ENCODE measurements at places on chromosomes 1 and 21. TPM values are rescaled to one million over a fixed set of nuclear protein-coding genes. Genes with fewer than 3 reads are reported as not detected.
A peak's percentile ranks its signal among the peaks of the same experiment; 100 is the strongest.

GRCh38 chr1:26164036-26164860 is 4.5 kb downstream of the C1orf232 start:
- DNase-seq: no peak

- DNase-seq: no peak
Observed at GRCh38 chr21:36784947-36785346, 86.0 kb downstream of the SIM2 start.

GRCh38 chr1:187264995-187265602 is 436.4 kb downstream of the PLA2G4A start:
- DNase-seq: peak; percentile 73

- no peak for DNase-seq
Observed at GRCh38 chr1:26346274-26347033, 7.5 kb downstream of the CRYBG2 start.

DNA sequence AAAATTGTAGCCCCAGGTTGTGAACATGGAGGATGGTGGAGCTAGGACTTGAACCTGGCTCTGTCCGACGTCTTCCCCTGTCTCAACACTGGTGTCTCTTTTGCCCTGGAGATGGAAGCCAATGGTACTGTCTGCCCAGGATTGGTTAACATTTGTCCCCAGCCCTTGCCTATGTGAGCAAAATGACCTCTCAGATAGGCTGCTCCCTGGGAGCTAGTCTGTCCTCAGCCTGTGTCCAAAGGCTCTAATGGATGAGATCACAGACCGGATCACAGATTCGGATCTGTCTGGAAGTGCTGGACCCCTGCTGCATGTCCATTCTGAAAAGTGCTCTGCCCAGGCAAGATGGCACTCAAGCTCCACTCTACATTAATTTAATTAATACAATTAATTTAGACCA is 394.4 kb upstream of the VAMP3 start:
- DNase-seq: no peak

DNA sequence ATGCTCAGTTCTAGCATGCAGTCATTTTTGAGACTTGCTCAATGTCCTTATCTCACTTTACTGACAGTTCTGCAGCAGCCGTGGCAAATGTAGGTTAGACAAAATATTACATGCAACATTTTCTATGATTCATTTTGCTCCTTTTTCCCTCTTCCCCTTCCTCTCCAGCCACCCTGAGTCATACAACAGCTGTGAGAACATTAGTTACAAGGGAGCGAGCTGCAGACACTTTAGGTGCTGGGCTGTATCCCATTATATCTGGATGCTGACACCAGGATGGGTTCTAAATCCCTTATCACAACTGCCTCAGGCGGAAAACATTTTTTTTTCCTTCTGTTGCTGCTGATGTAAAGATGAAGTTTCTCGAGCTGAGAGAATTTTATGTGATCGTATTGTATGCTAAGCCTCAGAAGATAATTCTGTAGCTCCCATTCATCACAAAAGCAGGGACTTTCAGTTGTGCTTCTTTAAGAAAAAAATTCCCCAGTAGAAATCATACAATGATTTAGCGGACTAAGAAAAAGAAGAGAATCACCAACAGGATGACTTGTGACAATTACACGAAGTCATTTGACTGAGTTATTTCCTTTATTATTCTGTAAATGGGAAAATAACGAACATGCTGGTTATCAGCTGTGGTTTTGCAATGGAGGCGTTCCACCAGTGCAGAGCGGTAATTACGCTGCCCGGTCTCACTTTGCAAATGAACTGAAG is 345.0 kb downstream of the DISC1 start:
- peak; percentile 64 for DNase-seq

GRCh38 chr1:153190373-153190772 is 12.9 kb upstream of the LELP1 start:
- DNase-seq: no peak

DNA sequence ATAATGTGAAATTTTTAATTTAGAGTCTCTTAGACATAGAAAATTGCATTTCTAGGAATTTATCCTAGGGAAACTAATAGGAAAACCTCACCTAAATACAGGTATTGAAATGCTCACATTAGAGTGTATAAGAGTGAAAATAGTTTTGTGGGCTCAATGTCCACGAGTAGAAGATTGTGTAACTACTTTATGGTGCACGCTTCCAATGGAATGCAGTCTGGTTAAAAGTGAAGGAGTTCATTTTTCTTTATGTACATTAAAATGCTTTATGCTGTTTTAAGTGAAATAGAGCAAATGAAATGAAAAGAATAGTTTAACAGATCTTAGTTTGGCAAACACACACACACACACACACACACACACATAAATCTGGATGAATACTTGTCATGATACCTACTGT is 278.2 kb downstream of the USP25 start:
- peak; percentile 16 for DNase-seq

GRCh38 chr1:109617291-109617801 is 2.1 kb downstream of the GNAT2 start:
- peak; percentile 97 for DNase-seq

DNA sequence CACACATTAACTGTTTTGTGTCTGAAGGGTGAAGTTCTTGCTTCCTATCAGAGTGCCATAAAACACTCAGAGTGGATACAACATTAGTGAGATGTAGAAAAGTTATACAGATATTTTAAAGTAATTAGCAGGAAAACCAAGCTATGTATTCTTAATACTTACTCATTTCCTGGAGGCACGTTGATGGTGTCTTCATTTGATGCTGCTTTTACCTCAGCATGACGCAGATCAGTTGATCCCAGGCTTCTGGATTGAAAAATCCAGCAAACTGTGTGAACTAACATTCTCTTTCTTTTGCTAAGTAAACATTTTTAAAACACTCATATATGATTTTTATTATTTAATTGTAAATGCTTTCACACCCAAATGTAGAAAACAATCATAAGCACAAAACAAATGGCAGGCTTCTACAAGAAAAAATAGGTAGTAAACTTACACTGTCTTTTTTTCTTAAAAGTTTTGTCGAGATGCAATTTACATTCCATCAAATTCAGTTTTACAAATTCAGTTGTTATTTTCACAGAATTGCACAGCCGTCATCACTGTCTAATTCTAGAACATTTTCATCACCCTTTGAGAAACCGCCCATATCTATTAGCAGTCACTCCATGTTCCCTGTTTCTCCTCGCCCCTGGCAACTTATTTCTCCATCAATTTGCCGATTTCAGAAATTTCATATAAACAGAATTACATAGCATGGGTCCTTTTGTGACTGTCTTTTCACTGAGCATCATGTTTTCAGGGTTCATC is 198.9 kb downstream of the LRRC7 start:
- no peak for DNase-seq

DNA sequence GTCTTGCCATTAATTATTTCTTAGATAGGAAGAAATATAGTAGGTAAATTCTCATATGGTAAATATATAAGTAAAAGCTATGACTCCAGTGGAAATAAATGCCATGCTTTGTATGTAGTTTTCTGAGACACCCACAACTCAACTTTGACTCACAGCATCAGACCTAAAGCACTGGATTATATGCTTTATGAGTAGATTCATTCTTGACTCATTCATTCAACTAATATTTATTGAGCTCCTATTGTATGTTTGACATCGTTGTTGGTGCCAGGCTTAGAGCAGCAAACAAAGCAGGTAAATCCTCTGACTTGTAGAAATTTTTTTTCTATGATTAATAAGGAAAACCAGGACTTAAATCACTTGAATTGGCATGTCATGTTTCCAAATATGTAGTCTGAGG is 211.4 kb downstream of the PTPRC start:
- peak; percentile 39 for DNase-seq

DNA sequence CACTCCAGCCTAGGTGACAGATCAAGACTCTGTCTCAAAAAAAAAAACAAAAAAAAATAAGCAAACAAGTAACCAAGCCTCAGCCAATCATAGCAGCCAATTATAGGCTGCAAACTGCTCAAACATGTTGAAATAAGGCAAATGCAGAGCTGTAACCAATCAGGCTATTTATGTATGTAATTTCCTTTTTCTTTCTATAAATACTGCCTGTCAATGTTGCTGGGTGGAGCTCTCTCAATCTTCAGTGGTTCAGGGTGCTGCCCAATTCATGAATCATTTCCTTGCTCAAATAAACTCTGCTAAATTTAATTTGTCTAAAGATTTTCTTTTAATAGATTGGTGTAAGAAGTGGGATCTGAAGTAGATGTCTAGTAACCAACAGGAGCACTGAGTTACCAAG is 11.6 kb upstream of the CD1D start:
- no peak for DNase-seq

DNA sequence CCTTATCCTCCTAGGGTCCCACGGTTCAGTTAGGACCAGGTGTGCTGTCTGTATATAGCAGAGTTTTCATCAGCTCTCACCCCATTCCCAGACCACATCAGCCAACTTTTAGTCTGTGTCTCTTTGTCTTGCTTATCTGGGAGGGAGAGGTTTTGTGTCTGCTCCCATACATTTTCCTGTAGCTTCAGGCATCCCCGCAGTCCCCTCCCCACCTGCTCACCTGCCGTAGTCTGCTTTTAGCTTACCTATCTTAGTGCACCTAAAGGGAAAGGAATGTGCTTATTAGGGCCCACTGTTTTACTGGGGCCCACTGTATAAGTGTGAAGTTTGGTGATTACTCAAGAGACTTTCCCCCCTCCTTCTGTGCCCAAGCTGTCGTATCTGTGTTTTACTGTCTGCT is 225.1 kb downstream of the PLA2G4A start:
- no peak for DNase-seq

DNA sequence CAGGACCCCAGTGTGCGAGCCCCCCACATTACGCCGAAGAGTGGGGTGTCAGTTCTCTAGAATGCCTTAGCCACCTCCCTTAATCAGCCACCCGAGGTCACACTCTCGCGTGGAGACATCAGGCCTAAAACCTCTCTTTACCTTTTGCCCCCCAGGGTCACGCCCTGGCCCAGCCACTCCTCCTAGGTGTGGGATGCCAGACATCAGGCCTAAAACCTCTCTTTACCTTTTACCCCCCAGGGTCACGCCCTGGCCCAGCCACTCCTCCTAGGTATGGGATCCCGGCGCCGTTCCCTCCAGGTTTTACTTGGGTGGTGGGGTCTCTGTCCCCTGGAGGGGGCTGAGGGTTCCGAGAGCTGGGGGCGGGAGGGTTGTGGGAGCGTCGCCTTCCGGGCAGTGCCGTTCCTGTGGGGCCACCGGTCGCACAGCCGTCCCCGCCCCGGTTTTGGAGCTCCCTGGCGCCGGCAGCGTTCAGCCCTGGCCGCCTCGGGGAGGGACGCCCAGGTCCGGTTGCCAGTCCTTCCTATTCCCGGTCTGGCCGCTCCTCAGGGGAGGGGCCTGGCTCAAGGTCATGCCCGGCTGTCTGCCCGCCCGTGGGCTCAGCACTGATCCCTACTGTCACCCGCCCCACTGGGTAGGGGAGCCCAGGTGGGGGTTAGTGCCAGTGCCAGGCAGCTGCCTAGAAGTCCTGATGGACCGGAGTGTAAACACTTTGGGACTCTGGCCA is 882 bp downstream of the VPS13D start:
- DNase-seq: no peak

DNA sequence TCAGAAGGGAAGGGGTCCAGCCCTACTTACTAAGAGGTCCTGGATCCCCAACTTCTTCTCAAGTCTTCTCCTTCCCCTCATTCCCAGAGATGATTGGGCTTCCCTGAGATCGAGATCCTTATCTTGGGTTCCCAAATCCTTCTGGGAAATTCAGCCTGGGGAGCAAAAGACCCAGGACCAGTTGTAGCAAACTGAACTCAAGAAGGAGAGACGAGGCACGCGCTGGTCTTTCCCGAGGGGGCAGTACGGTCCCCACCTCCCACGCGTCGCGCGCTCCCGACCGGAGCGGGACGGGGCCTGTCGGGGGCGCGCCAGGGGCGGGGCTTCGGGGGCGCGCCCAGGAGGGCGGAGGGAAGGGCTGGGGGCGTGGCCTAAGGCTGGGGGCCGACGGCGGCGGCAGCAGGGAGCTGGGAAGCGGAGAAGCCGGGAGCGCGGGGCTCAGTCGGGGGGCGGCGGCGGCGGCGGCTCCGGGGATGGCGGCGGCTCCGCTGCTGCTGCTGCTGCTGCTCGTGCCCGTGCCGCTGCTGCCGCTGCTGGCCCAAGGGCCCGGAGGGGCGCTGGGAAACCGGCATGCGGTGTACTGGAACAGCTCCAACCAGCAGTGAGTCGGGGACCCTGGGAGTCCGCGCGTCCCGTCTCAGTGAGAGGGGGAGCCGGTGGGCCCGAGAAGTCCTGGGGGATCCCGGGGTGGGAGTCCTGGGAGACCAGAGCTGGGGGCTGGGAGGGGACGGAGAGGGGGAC is at the start of gene EFNA3:
TSS of gene EFNA3 (plus strand) at position 369 of the 741 bp plus-strand sequence. CDS start at position 474, 105 bp downstream.
- DNase-seq: peak; percentile 42

DNA sequence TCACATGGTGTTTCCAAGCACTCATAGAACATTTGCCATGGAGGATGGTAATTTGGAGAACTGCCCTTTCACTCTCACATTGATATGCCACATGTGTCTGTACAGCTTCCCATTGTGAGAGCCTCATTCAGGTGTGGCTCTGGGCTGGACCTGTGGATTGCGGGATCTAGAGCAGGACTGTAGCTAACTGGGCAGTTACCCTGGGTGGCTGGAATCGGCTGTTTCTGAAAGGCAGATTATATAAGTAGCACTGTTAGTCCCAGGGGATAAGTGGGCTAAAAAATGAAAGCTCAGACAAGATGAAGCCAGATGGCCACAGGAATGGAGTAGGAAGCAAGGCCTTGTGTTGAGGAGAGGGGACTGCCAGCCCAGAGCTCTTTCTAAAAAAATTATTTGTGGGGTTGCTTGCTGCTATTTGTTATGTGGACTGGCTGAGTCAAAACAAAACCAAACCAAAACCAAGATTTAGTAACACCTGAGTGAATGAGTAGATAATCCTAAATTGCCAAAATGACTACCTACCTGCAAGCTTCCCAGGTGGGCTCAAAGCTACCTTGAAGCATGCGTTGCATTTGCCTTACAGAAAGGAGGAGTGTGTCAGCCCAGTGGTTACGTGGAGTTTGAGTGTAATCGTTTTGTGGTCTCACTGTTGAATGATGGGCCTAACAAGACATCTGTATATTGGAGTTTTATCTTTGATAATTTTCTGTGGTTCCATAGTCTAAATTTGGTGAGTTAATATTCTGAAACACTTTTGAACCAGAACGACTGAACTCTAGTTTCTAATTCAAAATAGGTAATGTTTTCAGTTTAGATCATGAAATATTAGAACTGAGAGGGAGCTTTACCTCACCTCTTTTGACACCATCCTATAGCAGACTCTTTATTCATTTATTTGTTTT is 58.0 kb downstream of the SDCCAG8 start:
- no peak for DNase-seq

GRCh38 chr1:196377811-196378210 is 230.4 kb downstream of the KCNT2 start:
- DNase-seq: no peak

Gene KIFAP3
- polyA plus RNA-seq: 7.8 TPM

Gene RHOU
- polyA plus RNA-seq: 0.27 TPM

Gene NTMT2
- not detected for polyA plus RNA-seq

Gene TDRD5
- polyA plus RNA-seq: not detected
